Left renal pelvis (tissue), 4 donors: ENCODE measurements at places on chromosomes 11 and 22.

- DNase-seq, result no peak
These were observed 72.6 kb downstream of the CCDC34 start for GRCh38 chr11:27290261-27291050.

GRCh38 chr22:50600538-50600937, at the start of gene MAPK8IP2:
TSS of gene MAPK8IP2 (plus strand) at chr22:50600793. CDS start at chr22:50600819, 26 bp downstream.
- no peak for DNase-seq

DNA sequence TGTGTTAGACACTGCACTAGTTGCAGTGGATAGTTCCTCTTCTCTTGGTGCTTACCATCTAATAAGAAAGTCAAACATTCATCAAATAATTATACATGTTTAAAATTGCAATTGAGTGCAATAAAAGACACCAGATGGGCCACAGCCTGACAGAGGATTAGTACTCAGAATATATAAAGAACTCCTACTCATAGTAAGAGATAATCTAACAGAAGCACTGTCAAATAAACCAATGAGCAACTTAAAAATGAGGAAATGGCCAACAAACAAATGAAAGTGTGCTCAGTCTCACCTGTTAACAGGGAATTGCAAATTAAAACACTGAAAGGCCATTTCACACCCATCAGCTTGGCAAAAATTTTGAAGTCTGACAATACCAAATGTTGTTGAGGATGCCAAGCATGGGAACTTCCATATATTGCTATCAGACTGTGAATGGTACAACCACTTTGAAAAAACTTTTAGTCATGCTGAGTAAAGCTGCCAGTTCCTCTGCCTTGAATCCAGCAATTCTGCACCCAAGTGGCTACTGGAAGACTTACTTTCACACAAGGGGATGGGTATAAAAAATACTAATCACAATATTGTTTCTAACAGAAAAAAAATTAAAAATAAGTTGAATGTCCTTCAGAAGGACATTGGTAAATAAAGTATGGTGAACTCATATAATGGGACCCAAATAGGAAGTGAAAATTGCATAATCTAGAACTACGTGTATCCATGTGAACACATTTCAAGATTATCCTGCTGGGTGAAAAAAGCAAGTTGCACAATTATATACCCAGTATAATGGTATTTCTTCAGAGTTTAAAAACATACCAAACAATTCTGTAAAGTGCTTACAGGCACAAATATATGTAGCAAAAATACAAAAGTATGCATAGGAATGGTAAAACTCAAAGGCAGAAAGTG, 41.4 kb upstream of the CREB3L1 start:
- no peak for DNase-seq

DNA sequence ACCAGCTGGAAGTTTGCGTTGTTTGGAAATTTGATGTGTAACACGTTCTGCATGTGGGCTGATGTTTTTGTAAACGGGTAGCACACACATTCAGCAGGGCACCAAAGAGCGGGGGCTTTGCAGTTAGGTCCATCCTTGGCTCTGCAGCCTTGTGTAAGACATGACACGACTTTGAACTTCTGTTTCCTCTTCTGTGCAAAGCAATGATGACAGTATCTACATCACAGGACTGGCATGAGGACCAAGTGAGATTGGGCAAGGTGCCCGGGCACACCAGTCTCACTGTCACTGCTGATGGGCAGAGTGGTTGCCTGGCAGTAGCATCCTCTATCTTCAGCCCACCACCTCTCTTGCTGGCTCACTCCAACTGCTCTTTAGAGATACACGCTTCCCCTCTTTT, 3.3 kb downstream of the TCN2 start:
- DNase-seq, result no peak

DNA sequence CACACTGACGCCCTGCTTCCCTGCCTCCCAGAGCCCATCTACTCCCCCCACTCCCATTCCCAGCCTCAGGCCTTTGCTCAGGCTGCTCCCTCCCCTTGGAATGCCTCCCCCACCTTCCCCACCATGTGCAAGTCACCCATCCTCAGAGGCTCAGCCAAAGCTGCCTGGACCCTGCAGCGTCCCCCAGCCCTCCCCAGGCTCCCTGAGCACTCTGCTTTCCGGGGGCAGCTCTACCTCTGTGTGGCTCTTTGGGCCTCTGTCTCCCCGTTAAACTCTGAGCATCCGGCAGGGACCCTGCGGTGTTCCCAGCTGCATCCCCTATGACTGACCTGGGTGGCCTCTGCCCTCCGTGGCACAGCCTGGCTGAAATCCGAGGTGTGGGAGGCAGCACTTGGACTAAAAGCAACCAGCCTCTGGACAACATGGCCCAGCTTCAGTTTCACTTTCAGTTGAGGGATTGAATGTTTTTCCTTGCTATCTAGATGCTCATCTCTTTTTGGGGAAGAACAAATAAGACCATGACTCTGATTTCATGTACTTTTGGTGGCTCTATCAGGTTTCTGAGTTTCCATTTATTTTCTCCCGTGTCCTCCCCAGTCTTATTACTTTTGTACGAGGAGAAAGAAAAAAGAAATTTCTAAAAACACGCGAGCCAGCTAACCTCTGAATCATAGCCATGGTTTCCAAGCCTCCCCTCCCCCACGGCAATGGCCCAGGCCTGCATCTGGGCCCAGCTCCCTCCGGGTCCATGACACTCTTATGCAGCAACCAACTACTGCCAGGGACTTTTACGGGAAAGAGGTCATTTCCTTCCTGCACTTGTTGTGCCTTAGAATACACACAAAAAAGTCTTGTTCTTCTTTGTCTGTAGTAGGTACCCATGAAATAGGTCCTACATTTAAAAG, 3.8 kb downstream of the APOL3 start:
- DNase-seq, result peak; percentile 42

- no peak for DNase-seq
These were observed 787 bp upstream of the RDX start for GRCh38 chr11:110297076-110297725.

GRCh38 chr22:43925433-43926348, 2.1 kb downstream of the PNPLA3 start:
- no peak for DNase-seq

- DNase-seq, result no peak
These were observed 357.8 kb upstream of the LARGE1 start for GRCh38 chr22:34278121-34278520.

DNA sequence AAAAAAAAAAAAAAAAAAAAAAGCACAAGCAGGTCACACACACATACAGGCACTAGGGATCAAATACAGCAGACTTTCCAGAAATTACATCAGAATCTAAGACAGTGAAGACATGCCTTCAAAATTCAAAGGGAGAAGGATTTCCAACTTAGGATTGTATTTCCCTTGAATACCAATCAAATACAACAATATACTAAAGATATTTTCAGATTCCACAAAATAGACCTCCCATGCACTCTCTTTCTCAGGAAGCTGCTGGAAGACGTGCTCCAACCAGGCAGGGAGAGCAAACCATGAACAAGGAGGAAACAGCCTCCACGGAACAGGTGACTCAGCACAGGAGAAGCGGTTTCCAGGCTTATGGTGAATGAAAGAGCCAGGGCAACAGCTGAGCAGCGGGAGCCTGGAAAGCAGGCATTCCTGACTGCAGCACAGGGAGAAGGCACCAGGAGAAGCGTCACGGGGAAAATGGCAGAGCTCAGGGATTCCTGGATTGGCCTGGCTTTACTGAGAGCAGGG, 32.0 kb downstream of the TMEM184B start:
- DNase-seq, result no peak

DNA sequence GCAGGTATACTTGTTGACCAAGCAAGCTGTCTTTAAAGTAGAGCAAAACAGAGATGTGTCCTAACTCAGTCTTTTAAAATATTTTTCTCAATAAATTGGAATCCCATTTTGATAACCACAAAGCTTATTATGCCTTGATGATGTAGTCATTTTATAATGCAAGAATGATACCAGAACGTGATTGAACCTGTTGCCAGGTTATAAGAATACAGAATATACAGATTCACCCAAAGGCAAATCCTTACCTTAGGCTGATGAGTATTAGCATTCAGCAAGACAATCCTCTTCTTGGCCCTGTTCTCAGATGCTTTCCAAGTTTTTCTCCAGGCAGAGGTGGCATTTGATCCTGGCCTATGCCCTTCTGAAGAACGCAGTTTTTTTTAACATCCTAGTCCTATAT, 76.1 kb downstream of the PPFIBP2 start:
- no peak for DNase-seq

- DNase-seq, result no peak
These were observed 44.6 kb downstream of the RDX start for GRCh38 chr11:110251836-110252235.

- DNase-seq, result peak; percentile 16
These were observed 71.9 kb upstream of the GRAMD1B start for GRCh38 chr11:123357990-123358827.

DNA sequence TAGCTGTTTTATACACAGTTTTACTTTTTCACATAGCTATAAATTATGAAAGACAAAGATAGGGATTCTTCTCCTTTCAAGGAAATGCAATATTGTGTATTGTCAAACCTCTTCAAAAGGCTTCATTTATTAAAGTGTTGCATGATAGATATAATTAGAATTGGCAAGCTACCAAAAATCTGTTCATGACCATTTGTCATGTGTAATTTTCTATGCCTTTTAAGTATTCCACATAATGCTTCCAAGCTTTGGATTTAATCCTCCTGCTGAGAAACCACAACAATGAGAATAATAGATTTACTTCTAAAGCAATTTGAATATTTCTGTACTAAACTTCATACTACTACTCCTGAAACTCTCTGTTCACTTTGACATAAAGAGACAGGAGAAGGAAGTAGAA, 403.2 kb upstream of the CCDC179 start:
- no peak for DNase-seq

GRCh38 chr22:20128619-20128901, 3.0 kb upstream of the ZDHHC8 start:
- no peak for DNase-seq

- no peak for DNase-seq
These were observed 10.9 kb downstream of the HEPHL1 start for GRCh38 chr11:94032066-94032465.

- no peak for DNase-seq
These were observed 6.9 kb downstream of the MCAT start for GRCh38 chr22:43136255-43136654.

DNA sequence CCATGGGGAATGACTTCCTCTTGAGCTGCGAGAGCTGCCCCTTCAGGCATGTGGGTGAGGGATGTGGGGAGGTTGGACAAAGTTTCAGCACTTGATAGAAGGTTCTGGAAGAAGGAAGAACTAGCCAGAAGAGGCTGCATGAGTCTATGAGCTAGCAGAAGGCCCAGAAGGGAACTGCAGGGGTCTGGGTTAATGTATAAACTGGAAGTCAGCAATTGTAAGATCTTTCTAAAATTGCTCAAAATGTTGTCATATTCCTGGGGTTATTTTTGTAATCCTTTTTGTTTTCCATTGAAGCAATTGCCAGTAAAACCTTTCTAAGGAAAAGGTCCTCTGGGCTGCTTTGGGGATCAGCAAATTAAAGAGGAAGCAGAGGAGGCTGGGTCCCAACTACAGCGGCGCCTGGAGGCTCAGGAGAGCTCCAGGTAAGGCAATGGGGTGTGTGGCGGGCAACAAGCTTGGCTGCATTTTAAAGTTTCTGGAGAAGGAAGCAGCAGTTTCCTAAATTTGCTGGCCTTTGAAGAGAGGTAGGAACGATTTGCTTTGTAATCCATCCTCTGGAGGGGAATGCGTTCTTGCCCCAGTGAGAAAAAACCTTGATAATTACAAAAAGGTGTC, 29.2 kb downstream of the ADAMTS15 start:
- no peak for DNase-seq

DNA sequence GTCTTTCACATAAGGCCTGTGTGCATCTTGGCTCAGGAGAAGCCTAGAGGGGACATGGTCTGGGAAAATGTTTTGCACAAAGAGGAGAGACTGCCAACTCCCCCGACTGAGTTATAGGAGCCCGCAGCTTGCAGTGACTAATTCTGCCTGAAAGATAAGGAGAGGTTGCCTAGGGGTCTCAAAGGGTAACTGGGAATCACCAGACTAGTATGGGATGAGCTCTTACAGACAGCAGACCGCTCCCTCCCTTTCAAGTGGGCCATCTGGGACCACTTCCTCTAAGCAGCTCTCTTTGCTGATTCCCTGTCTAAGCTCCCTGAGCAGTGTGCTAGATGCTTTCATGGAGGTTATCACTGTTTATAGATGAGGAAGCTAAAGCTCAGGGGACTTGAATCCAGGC, 105.1 kb downstream of the TENM4 start:
- DNase-seq, result no peak

DNA sequence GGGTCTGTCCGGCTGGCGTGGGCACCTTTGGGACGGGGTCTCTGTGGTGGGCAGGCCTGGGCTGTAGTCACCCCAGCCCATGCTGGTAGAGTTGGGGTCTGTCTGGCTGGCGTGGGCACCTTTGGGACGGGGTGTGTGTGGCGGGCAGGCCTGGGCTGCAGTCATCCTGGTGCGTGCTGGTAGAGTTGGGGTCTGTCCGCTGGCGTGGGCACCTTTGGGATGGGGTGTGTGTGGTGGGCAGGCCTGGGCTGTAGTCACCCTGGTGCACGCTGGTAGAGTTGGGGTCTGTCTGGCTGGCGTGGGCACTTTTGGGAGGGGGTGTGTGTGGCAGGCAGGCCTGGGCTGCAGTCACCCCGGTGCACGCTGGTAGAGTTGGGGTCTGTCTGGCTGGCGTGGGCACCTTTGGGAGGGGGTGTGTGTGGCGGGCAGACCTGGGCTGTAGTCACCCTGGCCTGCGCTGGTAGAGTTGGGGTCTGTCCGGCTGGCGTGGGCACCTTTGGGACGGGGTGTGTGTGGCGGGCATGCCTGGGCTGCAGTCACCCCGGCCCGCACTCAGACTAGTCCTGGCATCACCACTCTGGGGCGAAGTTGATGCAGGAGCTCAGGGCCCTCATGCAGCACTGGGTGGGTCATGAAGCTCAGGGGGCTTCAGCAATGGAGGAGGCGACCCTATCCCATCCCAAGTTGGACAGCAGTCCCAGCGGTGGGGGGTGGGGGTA, 19.3 kb downstream of the PRR33 start:
- no peak for DNase-seq

DNA sequence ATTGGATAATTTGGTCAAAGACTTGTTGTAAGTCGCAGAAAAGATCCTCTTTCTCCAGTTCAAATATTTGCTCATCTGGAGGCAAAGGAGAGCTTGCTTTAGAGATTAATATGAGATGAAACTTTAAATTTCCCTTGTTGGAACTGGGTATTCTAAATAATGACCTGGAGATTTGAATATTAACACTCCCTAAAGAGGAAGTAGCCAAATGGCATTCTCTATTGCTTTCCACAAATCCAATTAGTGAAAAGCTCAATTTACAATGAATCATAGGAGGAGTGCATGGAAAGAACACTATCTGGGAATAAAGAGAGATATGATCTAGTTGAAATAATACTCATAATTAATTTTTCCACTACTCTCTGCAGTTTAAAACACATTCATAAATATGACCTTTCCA, 641.6 kb upstream of the TENM4 start:
- no peak for DNase-seq

DNA sequence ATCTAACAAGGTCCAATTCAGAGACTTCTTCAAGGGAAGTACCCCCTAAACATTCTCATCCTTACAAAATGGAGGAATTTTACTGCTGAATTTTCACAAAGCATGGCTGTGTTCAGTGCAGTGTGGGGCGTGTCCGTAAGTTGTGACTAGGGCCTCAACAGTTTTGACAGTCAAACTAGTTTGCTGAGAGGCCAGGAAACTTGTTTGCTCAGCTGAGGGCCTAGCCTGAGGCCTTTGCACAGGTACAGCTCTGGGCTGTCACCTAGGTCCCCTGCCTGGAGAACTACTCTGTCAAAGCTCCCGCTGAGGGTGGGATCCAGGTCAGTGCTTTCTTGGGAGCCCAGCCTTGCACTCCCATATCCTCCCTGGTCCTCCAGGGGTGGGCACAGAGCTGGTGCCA, 27.9 kb downstream of the TCP11L1 start:
- DNase-seq, result no peak
